ENCODE measurements at places on chromosomes 5 and 9.

DNA sequence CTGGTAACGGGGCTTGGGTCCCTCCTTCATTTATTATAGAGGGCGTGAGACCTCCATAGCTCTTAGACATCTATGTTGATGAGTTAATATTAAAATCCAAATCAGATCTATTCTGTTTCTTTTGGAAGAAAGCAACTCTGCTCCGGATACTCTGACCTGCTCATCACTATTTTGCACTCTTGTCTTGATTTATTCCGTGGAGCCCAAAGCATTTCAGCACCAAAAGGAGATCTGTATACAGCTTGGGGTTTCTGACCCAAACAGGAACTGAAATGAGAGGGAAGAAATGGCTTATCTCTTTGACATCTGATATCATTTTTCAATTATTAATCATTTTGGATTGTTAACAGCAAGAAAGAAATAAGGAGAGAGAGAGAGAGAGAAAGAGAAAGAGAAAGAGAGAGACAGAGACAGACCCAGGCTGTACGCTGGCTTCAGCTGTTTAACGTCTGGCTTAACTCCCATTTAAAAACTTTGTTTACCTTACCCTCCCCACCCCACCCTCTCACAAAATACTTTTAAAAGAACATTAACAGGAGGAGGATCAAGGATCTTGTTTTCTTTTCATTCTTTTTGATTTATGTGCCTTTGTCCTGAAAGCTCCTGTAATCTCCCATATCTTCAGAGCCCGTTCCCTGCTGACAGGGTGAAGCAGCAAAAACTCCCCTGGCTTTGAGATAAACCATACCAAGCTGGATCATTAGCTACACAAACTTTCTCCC is 231.4 kb upstream of the TUT7 start:
- no peak for DNase-seq

GRCh38 chr5:162817364-162817763 is 620.0 kb upstream of the CCNG1 start:
- DNase-seq: no peak

- no peak for DNase-seq
These were observed 377.7 kb downstream of the DMRT2 start for GRCh38 chr9:1427875-1428274.

DNA sequence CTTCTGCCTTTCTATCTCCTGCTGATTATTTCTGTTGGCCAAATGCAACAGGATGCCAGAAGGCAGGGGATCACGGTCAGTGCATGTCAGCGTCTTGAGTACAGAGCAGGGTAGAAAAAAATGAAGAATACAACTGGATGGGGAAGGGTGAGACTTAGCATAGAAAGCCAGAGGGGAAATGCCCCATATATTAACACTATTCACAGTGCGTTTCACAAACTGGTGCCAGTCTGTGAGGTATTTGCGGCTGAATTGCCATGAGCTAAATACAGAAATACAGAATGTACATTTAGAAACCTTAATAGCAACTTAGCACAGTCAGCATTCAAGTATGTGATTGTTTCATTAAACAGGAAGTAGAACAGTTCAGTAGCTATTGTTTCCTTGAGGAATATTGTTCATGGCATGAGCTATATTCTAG is 31.0 kb upstream of the SLC1A3 start:
- DNase-seq: no peak

GRCh38 chr5:134380346-134380745 is 9.0 kb downstream of the UBE2B start:
- no peak for DNase-seq

DNA sequence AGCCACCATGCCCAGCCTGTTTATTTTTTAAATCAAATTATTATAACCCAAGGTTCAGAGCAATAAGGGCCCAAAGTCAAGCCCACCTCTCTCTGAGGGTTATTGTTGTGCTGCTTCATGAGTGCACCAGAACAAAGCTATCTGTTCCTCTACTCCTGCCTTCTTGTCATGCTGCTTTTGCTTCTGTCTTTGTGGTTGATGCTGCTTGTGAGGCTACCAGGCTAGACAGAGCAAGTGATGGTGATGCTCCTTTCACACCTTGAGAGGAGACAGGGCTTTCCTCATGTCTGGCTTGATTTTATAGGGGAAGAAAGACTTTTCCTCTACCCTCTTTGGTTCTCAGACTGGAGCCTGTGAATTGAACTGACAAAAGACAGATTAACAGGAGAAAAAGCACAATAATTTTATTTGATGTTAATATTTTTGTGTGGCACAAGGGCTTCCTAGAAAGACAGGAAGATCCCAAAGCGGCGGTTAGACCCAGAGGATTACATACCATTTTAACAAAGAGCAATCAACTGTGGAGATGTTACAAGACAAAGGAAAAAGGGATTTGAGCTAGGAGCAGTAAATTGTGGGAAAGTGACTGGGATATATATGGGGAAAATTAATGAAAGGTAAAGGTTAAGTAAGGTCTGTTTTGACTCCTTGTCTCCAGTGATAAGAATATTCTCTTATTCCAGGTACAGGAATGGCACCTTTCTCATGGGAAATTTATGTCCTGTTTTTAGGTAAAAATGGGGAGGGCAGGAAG is 4.4 kb upstream of the CD180 start:
- no peak for DNase-seq

DNA sequence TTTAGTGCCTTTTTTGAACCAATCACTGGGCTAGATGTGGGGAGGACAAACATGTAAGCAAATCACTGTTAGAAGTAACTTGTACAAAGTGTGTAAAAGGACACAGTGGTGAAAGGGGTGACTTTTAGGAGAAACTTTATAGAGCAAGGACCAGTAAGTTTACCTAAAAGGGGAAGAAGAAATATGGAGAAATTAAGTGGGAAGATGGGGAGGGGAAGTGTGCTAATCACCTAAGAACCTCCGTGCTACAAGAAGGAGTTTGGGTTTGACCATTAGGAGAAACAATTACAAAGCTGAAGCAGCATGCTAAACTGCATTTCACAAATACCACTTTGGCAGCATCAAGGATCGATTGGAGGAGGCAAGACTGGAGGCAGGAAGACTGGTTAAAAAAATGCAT is 17.3 kb downstream of the ITGA1 start:
- no peak for DNase-seq

DNA sequence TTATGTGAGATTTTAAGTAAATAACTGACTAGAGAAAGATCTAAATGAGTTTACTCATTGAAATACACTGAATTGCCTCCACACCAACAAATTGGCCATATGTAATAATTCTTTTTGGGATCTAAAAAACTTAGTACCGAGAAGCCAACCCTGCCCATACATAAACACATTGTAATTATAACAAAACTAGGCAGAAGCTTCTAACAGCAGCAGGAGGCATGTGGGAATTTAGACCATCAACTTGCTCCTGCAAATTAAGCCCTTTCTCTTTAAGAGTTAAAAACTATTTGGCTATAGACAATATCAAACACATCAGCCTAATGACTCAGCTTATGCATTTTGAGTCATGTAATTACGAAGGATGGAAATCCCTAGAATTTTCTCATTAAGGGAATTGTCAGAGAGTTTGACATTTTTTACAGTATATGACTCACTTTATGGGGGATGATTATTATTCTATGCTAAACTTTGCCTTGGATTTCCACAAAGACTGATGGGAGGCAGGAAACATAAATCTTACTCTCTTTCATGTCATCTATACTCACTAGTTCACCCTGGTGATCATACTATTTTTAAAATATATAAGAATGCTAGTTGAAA is 1.0 kb downstream of the IL7R start:
- DNase-seq: no peak

DNA sequence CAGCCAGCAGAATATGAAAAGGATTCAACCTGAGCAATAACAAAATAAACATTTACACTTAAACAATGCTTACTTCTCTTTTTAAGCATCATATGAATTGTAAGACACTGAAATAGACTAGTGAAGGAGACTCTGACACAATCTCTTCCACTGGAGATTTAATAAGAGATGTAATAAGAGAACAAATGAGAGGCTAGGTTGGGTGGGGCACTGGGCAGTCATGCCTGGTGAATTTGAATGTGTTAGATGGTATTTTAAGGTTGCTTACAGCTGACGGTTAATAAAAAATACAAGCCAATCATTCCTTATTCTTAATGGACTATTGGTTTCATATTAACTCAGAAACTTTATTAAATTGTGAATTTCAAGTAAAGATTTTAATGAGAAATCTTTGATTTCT is 105.9 kb upstream of the TARS1 start:
- no peak for DNase-seq

DNA sequence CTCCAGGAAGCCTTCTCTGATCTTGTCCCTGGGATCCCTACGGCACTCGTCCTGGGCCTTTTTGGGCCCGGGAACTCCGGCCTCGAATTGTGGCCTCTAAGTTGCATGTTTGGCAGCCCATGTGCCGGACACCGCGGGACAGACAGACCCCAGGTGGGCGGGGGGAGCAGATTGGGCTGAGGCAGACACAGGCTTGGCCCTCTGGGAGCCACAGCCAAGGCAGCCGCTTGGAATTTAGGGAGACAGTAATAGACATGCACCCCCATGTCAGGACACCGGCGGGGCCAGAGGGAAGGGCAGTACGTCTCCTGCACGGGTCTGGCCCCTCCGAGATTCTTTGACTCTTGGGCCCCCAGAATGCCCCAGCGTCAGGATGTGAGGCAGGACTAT is 36.2 kb downstream of the ADAMTSL2 start:
- DNase-seq: no peak

DNA sequence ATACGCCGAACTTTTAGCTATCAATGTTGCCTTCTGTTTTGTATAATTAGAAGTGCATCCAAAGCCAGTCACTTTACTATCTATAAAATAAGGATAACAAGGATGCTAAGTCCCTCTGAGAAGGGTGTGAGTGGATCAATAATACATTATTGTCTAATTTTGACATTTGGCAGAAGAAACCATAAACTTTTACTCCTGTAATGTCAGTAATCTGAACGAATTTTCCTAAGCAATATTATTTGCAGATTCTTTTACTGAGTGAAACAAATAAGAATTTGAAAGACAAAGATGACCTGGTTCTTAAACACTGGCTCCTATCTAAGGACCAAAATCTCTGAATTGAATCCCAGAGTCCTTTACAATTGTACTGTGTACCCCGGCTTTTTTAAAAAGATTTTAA is 126.6 kb upstream of the TMEM161B start:
- no peak for DNase-seq

DNA sequence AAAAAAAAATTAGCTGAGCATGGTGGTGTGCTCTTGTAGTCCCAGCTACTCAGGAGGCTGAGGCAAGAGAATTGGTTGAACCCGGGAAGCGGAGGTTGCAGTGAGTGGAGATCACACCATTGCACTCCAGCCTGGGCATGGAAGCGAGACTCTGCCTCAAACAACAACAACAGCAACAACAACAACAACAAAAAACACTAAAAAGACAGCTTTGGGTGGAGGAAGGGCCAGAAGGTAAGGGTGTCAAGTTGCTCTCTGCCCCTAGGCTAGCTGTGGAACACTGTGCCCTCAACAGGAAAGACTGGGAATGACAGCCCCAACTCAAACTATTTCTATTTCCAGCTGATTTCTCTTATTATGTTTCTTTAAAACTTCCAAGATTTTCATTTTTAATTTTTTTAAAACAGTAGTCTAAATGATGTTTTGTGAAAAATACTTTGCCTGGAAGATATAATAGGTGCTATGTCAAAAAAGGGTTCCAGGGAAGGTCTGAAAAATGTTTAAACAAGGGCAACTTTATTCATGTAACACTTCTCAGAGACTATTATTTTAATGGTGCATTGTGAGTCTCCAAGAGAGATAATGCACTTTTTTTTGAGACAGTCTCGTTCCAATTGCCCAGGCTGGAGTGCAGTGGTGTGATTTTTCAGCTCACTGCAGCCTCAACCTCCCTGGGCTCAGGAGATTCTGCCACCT is 29.9 kb downstream of the CLINT1 start:
- no peak for DNase-seq

GRCh38 chr5:37859805-37860204 is 20.0 kb upstream of the GDNF start:
- DNase-seq: no peak

GRCh38 chr5:156295431-156295830 is 31.5 kb upstream of the SGCD start:
- no peak for DNase-seq

DNA sequence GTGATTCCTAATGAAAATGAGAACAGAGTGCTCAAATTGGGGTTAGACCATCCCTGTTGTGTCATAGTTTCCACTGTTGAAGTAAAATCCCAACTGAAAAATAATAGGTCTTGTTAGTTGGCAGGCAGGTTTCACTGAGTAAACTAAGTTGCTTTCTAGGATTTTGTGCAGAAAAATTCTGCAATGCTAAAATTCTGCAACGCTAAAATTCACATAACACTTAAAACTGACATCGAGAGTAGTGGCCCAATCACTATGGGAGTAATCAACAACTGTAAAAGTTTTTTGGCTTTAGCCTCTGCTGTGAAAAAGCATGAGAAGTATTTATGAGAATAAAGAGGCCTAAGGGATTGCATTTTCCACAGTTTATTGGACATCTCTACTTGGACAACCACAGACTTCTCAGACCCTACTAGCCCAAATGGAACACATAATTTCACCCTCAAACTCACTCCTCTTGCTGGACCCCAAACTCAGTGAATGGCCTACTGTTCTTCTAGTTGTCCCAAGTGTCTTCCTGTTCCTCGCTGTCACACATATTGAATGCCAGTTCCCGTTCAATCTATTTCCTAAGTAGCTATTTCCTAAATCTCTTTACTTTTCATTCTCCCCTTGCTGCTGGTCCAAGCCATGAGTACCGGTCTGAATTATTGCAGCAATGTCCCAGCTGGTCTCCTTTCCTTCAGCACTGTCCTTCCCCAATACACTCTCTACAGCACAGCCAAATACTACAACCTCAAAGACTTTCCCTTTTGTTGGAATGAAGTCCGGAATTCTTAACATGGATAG is 355.4 kb downstream of the PDE4D start:
- no peak for DNase-seq

DNA sequence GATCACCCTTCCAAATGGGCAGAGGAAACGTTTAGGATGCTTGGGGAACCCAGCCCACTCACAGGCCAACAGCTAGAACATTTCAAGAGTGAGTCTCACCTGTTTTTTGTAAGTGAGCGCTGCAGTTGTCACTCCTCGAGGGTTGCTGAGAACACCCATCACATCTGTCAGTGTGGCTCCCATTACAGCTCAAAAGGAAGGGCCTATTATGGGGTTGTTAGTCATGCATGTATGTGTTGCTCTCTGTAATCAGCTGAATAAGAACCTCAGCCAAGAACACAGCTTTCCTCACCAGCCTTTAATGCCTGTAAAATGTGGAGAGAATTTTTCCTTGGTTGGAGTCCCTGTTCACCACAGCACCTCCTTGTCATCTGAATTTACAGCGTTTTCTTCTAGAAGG is 196.3 kb upstream of the KLF4 start:
- no peak for DNase-seq

DNA sequence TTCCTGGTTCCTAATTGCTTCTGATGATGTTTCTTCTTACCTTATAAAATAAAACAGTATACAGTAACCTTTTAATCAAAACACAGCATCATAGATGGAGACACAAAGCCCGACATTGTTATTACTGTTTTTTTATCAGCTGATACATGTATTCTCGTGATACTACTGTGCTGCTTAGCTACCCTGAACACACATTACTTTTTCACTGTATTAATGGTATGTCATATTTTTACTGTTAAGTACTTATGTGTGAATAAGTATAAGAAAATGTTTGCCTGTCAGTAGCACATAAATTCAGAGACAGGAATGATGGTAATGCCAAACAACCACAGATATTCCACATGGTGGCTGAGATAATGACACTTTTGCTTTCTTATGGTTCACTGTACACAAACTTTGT is 68.7 kb downstream of the RAB24 start:
- DNase-seq: no peak

- DNase-seq: no peak
These were observed 205.6 kb upstream of the GDNF start for GRCh38 chr5:38045446-38045845.

GRCh38 chr9:69981686-69982445 is 61.8 kb upstream of the MAMDC2 start:
- no peak for DNase-seq

- DNase-seq: no peak
These were observed 183.0 kb downstream of the FANCC start for GRCh38 chr9:95134457-95134881.

Data from stimulated activated CD4-positive, alpha-beta T cell treated with anti-CD3 and anti-CD28 coated beads, Interleukin-12 subunit alpha, Interleukin-12 subunit beta, amount 100 ng/mL, for 24 hours (primary cell).